Prostate gland (tissue), 2 donors: ENCODE measurements at places on chromosomes 12 and 14. TPM values are rescaled to one million over a fixed set of nuclear protein-coding genes. Genes with fewer than 3 reads are reported as not detected.

GRCh38 chr14:91300283-91300895, 55.9 kb upstream of the GPR68 start:
- no peak for DNase-seq

- no peak for DNase-seq
Measured at GRCh38 chr14:90168425-90169105, 87.8 kb upstream of the PSMC1 start.

TSPAN9 gene
- total RNA-seq, result 50.0 TPM

- DNase-seq, result no peak
Measured at GRCh38 chr14:88043529-88044443, 38.9 kb downstream of the GPR65 start.
